ENCODE measurements at places on chromosomes 1 and 21.
A peak's percentile ranks its signal among the peaks of the same experiment; 100 is the strongest.

DNA sequence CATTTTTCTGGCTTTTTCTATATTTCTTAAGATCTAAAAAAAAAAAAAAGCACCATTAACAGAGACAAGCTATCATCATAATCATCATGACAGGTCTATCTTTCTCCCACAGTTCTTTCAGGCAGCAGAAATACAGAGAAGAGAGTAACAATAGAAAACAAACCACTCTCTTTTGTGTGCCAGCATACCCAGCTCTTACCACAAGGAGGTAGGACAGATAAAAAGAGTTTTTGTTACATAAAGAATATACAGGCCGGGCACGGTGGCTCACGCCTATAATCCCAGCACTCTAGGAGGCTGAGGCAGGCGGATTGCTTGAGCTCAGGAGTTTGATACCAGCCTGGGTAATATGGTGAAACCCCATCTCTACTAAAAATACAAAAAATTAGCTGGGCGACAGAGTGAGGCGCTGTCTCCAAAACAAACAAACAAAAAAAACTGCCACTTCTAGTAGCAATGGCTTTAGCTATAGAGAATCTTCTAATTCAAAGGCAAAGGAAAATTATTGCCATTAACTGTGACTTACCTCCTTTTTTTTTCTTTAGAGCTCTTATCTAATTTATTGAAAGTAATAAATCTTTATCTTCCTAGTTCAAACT, 39.7 kb downstream of the ANKRD13C start:
- no peak for DNase-seq

DNA sequence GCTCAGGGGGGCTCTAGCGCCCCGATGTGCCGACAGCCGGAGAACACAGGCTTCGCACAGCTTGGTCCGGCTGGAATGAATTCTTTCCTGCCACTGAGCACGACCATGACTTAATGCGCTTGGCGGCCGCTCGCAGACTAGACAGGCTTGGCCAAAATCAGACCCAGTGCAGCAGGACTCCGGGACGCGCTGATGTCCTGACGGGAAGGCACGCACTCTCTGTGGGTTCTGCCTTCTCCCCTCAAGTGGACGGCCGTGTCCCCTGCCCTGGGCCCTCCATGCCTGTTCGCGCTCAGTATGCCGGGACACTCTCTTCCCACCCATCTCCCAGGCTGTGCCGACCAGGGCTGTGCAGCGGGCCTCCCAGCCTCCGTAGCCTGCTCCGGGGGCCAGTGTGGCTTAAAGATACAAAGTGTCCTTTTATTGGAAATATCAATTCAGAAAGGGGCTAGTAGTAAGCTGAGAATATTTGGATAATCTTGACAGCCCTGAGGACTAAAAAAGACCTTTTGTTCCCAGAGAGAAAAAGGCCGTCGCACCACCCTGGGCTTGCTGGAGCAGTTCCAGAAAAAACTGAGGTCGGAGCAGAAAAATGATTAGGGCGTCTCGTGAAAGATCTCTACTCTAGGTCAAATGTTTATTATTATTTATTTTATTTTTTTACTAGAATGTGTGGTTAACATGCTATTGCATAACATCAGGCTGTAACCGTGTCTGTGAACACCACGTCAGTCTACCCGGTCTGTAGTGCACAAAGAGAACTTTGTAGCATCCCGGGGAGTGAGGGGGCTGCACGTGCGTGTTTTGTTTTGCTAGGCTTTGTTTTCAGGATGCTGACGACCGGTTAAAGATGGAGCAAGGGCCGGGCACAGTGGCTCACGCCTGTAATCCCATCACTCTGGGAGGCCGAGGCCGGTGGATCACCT, 88.1 kb upstream of the ARHGEF16 start:
- DNase-seq: no peak

DNA sequence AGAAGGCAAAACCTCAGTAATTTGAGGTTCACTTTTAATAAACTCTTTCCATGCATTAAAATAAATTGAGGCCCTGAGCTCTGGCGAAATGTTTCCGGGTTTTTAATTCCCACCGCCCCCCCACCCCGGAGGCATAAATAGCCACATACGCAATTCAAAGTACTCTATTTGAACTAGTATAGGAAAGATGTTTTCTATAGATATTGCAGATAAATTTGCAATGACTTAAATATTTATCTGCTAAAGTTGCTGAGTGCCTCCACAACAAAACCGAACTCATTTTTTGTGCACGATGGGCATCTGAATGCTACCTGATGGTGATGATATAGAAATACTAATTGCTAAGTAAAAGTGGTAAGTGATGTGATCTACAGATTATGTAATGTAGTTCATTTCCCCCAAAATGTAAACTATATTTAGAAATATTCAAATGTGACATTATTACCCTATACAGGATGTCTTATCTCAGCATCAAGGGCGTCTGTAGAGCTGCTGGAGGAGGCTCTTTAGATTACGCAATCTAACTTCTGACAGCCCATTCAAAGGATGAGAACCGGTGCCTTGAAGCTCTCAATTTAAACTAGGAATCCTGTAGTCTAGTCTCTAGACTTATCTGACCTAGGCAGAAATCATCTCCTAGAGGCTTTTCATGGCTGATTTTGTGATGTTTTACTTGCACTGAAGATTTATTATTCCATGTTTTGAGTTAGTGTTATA, 8.5 kb downstream of the IRF2BP2 start:
- peak; percentile 57 for DNase-seq

DNA sequence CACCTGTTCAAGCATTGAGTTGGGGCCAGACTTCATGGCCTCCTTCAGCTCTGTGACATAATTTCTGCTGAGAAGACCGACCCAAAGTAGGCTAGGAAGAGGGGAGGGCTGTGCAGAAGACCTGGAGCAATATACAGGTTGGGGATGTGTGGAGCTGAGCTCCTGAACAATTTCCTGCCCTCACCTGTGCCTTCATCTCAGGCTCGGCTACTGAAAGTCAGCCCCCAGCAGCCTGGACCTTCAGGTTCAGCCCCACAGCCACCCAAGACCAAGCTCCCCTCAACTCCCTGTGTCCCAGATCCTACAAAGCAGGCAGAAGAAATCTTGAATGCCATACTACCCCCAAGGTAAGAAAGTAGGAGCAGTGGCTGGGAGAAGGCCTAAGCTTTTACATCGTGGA, 662 bp downstream of the DNALI1 start:
- DNase-seq: no peak

DNA sequence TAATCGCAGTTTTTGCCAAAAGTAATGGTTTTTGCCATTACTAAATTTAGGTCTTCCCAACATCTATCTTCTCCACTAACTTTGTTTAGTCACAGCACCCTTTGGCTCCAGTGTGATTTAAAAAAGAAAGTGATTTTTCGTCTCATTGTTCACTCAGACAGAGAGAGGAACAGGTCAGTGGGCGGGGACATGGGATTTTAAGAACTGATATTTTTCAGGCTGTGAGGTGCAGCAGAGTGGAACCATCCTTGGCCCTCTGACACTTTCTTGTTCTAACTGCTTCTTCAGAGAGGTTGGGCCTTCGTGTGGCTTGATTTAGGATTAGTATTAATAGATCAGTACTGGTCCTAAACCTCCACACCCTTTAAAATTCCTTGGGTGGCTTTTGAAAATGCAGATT, 38.8 kb downstream of the CASQ2 start:
- DNase-seq: no peak

- DNase-seq: no peak
These were observed 356.8 kb downstream of the RRAGC start for GRCh38 chr1:38502758-38503157.

- no peak for DNase-seq
These were observed 11.2 kb downstream of the SFT2D2 start for GRCh38 chr1:168236836-168237611.

DNA sequence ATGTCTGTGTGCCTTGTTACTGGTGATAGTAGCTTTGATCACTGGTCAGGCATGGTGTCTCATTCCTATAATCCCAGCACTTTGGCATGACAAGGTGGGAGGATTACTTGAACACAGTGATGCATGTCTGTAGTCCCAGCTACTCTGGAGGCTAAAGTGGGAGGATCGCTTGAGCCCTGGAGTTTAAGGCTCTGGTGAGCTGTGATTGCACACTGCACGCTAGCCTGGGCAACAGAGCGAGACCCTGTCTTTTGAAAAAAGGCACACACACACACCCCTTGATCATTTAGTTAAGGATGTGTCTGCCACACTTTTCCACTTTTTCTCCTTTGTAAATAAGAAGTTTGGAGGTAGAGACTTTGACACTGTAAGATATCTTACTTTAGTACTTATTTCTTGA, 15.1 kb downstream of the MIGA1 start:
- DNase-seq: no peak

- DNase-seq: no peak
These were observed 43.0 kb upstream of the CRNN start for GRCh38 chr1:152457071-152457470.

DNA sequence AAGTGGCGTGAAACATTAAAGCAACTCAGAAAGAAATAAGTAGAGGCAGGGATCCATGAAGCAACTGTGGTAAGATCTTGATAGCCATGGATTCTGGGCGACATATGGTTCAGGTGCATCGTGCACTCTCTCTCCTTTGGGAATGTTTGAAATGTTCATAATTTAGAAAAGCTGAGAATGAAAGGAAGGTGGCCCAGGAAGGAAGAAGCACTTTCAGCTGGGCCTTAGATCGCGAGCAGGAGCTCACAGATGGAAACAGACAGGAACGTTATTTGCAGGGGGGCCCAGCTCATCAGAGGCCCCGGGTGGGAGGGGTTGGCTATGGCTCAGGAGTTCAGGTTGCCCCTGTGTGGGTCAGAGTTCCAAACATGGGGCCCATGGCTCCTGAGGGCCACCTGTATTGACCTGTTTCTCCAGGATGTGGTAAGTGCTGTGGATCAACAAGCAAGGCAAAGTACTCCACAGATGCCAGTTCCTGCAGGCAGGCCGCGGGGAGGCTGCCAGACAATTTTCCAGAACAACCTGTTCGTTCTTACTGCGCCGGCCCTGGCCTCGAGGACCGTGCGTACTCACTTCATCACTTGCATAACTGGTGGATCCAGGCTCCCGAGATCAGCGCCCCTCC, 253.2 kb downstream of the TOMM20 start:
- no peak for DNase-seq

DNA sequence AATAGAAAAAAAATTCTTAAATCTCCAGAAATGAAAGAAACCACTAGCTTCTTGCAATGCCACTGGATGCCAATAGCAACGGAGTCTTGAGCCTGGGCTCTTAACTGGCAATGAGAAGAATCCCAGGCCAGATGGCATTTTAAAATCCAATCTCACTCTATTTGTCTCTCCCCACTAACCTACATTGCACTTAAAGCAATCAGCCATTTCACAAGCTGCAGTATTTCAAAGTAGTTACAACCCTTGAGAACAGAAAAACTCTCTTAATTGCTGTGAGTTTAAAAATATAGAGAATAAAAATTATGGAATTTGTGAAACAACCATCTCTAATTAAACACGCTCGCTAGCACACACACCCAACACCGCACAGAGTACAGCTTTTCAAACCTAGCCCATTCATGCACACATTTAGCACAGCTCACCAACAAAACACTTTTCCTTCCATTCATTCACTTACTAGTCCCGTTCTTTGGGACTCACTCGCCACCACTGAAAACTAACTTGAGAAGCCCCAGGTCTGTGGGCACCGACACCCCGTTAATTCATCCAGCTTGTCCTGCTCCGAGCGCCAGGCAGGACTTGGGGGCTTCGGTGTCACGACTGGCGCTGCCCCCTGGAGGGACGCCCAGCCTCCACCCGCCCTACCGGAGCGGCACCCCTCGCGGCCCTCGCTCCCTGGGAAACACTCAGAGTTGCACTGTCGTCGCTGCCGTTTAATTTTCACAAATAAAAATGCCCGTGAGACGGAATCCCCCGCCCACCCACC, 1.0 kb downstream of the DDAH1 start:
- peak; percentile 67 for DNase-seq

All from M059J (cell line).